ENCODE measurements at places on chromosomes 3 and 15.

DNA sequence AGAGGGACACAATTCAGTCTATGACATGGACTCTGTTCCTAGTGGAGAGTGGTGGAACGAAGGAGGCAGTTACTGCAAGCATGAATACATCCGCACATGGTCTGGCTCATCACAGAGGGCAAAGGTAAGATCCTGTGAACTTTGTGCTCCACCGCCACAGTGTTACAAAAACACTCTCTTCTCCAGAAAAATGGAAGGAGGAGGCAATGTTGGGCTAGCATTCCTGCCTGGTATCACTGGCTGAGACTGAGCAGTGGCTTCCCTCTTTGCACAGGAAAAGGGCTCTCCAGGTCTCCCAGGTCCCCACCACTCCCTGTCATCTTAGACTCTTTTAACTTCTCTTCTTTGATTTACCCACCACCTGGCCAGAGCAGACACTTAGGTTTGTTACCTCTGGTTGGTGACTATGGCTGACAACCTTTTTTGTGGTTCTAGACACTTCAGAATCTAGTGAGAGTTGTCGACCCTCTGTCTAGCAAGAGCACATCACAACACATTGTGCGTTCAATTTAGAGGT lies 1.5 kb upstream of the EEFSEC start:
- no peak for DNase-seq

- DNase-seq: no peak
Observed at GRCh38 chr3:187136936-187137335, 2.4 kb downstream of the RPL39L start.

GRCh38 chr15:38202361-38202760 lies 50.3 kb upstream of the SPRED1 start:
- no peak for DNase-seq

DNA sequence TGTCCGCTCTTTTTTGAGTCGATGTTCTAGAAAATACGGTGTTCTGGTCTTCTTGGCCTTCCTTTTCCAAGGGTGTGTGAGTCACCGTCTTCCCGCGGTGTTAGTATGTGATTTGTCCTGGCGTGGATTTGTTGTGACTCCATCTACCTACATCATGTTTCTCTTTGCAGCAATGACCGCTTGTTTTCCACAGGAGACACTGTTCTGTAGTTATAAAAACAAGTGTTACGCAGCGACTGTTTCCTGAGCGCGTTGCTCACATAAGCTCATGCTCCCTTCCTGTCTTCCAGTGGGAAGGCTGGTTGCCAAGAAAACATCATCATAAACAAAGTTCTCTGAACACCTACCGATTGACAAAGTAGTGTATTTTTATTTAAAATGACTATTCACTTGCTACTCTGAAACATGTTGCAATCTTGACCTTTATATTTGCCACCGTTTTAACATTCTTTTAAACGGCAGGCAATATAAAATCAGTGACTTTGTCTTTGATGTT lies 19.0 kb downstream of the USP13 start:
- DNase-seq: no peak

DNA sequence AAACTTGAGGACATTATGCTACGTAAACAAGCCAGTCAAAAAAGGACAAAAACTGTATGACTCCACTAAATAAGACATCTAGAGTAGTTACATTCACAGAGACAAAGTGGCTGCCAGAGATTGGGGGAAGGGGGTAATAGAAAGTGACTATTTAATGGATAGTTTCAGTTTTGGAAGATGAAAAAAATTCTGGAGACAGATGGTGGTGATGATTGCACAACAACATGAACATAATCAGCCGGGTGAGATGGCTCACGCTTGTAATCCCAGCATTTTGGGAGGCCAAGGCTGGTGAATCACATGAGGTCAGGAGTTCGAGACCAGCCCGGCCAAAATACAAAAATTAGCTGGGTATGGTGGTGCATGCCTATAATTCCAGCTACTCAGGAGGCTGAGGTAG lies 40.6 kb downstream of the DPP8 start:
- no peak for DNase-seq

GRCh38 chr3:112604536-112604935 lies 36.4 kb downstream of the CCDC80 start:
- no peak for DNase-seq

- DNase-seq: no peak
Observed at GRCh38 chr3:47877290-47877689, 74.4 kb downstream of the DHX30 start.

Measured in NCI-H1105 treated with DMSO at 0.1 percent for 48 hours (cell line).